ENCODE measurements at places on chromosomes 6 and 20. TPM values are rescaled to one million over a fixed set of nuclear protein-coding genes. Genes with fewer than 3 reads are reported as not detected.

TNFRSF21 gene
- total RNA-seq, result 41.9 TPM

RALGAPB gene
- total RNA-seq, result 85.1 TPM

MYLK2 gene
- 0.94 TPM for total RNA-seq

SLC32A1 gene
- total RNA-seq, result 7.2 TPM

CENPQ gene
- 5.0 TPM for total RNA-seq

FERMT1 gene
- 2.8 TPM for total RNA-seq

RUNX2 gene
- 0.31 TPM for total RNA-seq

CDH26 gene
- total RNA-seq, result 2.2 TPM

DNAH8 gene
- total RNA-seq, result under 0.01 TPM

SEMG1 gene
- total RNA-seq, result not detected

GCNT2 gene
- total RNA-seq, result 26.3 TPM

SEL1L2 gene
- 2.2 TPM for total RNA-seq

PDYN gene
- total RNA-seq, result 1.6 TPM

BMP6 gene
- total RNA-seq, result 3.4 TPM

Data from parietal lobe (tissue), 2 donors.